H1 (cell line): ENCODE measurements at places on chromosomes 11 and 22.

DNA sequence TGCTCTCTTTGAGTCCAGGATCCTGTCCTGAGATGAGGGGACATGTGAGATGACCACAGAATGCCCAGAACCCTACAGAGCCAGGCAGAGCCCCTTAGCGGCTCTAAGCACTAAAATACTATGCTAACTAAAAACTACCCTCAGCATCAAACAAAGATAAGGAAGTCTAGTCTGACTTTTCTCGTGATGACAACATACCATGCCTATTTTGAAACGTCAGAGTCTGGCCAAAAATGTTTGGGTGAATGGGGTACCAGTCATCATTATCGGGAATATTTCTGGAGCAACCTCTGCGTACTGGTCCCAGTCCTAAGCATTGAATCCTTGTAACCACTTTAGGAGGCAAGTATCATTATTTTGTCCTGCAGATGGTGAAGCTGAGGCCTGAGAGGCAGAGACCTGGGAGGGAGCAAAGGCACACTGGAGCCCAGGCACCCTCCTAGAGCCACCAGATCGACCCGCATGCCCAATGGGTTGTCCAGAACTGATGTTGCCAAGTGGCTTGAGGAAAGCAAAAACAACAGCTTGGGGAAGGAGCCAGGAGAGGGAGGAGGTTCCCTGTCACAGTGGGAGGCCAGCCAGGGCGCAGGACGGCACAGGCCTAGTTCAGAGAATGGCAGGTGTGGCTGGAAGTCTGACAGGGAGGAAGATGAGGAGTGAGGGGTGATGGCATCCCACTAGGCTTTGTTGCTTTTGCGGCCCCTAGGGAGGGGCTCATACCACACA, 7.2 kb upstream of the OSM start:
- DNase-seq: no peak

DNA sequence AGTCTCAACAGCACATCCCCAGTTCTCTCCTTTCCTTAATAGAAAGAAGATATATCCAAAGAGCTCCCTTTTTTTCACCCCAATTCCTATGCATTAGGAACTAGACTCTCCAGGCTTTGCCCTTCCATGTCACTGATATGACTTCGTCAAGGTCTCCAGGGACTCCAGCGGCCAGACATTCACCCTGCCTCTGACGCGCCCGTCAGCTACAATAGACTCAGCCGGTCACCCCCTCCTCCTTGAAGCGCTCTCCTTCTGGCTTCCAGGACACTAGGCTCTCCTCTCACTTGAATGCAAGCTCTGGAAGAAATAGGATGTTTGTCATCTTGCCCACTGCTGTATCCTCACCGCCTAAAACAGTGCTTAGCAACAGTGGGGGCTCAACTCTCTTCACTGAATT, 14.9 kb upstream of the ELFN2 start:
- no peak for DNase-seq

GRCh38 chr11:61873588-61874376, 17.6 kb downstream of the FADS3 start:
- DNase-seq: no peak

DNA sequence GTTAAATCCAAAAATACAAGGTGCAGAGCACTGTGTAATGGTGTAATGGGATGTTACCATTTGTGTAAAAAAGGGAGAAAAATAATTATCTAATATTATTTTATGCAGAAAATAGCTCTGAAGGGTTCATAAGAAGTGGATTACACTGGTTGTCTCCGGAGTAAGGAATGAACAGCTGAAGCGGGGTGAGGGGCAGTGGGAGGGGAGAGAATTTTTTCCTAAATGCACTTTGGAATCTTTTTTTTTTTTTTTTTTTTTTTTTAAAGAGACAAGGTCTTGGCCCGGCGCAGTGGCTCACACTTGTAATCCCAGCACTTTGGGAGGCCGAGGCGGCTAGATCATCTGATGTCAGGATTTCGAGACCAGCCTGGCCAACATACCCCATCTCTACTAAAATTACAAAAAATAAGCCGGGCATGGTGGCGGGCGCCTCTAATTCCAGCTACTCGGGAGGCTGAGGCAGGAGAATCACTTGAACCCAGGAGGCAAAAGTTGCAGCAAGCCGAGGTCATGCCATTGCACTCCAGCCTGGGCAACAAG, 6.8 kb upstream of the POLR3H start:
- DNase-seq: no peak

DNA sequence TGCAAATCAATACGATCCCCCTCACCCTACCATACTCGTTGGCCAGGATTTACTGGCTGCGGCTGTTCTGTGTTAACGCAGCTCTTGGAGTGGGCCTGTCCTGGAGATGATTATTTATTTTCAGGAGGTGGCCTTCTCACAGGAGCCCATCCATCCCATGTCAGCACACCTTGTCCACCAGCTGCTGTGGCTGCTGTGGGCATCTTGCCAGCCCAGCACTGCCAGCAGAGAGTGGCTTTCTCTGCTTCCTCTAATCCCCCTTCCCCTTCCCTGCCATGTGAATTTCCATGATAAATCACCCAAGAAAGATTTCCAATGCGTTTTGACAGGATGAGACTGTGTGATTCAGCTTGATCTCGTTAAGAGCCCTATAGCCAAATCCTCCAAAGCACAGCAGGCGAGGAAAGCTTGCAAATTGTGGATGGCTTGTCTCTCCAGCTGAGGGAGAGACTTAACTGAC, 309.1 kb upstream of the C11orf87 start:
- DNase-seq: no peak

- no peak for DNase-seq
These were observed 39.3 kb upstream of the APLNR start for GRCh38 chr11:57276169-57276970.

GRCh38 chr11:78380615-78381051, 37.0 kb downstream of the GAB2 start:
- DNase-seq: no peak

GRCh38 chr11:126703662-126704061, 296.9 kb downstream of the KIRREL3 start:
- no peak for DNase-seq

DNA sequence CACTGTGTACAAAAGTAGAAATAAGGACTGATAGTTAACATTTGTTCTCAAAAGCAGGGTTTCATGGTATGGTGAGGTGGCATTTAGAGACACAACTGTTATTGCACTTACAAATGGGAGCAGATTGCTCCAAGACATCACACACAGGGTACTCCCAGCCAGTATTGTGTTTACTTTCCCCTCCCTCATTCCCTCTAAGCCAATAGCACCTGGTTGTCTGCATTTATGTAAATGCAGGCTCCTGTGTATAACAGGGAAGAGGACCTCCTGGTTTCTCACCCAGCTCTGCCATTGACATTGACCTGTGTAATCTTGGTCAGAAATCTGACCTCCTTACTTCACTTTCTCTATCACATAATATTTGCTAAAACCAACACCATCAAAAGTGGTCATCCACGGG, 154.4 kb downstream of the NAV2 start:
- DNase-seq: no peak

DNA sequence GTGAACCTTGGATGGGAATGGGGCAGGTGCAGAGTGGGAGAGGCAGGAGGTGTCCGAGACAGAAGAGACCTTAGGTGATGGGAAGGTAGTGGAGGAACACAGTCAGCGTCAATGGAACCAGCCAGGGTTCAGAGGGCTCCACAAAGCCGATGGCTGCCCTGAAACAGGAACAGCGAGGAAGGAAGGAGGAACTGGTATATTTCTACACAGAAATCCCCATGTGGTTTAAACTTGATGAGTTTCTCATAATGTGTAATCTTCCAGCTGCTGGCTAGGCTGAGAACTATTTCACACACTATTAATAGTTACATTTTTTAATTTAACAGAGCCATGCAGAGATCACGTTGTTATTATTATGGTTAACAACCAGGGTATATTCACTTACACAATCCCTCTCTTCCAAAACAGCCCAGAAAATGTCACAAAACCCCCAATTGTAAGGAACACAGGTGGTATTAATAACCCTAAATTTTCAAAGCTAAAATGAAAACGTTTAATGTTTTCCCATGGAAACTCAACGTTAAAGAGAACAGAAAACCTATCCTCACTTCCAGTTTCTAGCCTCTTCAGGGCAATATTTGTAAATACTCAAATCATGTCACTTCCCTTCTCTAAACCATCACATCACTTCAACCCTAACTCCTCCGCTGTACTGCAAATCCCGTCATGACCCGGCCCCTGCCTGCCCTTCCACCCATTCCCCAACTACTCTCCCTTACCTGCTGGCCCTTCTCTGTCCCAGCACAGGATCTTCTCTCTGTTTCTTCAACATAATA, 74.5 kb upstream of the ARFGAP3 start:
- DNase-seq: no peak

DNA sequence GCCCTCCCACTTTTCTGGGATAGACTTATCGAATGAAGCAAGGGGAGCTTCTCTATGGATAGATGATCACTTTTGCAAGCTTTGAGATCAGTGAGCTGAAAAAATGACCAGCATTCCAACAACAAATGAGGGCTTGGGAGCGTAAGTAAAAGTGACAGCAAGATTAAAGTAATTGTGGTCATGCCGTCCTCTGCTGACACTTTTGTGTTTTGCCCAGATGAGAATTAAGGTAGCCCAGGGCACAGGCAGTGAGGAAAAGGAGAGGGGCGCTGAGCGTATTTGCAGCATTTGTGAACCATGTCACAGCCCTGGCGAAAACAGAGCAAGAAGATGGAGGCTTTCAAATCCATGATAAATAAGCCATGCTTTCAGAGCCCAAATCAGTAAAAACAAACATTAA, 24.6 kb upstream of the TMA7B start:
- no peak for DNase-seq

DNA sequence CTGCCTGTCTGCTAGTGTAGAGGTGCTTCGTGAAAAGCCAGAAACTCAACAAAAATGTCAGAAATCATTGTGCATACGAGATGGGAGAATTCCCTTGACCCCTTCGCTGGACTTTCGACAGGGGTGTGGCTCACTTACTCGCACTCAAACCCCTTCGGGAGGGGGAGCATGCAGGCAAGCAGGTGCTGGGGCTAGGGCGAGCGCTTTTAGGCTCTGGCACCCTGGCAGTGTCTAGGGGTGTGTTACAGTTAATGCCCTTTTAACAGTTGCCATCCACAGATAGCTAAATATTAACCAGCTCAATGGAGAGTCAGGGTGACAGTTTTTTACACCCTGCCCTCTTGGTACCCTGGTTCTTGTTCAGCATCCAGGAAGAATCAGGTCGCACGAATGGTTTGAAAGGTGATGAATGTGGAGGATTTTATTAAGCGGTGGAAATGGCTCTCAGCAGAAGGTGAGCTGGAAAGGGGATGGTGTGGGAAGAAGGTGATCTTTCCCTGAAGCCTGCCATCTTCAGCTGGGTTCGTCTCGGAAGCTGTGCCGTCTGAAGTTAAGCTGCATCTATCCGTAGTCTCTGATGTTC, 59.6 kb upstream of the SHANK2 start:
- no peak for DNase-seq

GRCh38 chr11:62926680-62927455, 5.7 kb upstream of the CHRM1 start:
- DNase-seq: no peak

DNA sequence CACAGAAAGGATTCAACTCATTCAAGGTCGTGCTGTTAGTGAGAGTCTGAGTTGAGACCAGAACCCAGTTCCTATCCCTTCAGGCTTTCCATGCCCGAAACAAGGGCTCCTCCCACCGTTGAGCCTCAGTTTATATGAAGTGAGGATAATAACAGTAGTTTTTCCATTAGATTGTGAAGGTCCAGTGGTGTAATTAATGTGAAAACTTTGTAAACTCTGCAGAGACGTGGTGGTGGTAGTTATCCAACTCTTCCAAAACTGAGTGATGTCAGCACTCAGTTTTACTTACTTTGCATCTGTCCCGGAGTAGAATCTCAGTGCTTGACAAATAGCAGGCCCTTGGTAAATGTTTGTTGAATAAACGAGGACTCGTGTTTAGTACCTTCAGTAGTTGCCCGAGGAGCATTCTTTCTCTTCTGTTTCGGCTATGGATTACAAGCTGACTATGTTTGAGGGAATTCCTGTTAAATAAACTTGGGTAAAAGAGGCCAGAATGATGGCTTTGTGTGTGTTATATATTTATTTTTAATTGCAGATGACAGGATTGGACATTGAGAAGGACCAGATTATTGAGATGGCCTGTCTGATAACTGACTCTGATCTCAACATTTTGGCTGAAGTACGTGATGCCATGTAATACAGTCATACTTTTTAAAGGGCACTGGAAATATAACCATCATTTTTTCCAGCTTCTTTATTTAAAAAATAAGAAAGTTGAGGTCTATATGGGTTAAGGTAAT, 1.0 kb downstream of the REXO2 start:
- no peak for DNase-seq
